NCI-H510A (cell line): ENCODE measurements at places on chromosomes 7 and 10.

GRCh38 chr10:9305018-9305655 lies 1250.6 kb downstream of the GATA3 start:
- no peak for DNase-seq

- no peak for DNase-seq
Observed at GRCh38 chr7:18901351-18901750, 216.1 kb downstream of the TWIST1 start.

- no peak for DNase-seq
Observed at GRCh38 chr7:155251831-155252230, 45.8 kb upstream of the INSIG1 start.

GRCh38 chr7:73770002-73770859 lies at the start of gene CLDN3:
Gene CLDN3 (minus strand): TSS chr7:73770270. CDS start chr7:73770049, 221 bp downstream.
- DNase-seq: peak; percentile 98

DNA sequence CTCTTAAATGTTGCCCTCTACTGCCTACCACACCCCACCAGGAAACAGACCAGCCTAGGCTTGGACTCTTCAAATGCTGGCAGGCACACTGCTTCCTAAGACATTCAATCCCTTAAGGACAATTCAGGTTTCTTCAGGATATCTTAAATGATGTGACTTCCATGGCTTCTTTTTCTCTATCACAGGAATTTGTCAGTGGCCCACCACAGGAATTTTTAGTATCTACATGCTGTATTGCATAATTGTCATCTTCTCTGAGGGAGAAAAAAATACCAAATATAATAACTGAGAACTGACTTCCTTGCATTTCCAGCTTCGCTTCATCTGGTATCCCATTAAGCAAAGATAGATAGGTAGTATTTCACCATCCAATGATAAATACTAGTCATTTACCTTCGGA lies 129.3 kb downstream of the WNT2 start:
- DNase-seq: no peak

- DNase-seq: no peak
Observed at GRCh38 chr10:20299034-20299736, 483.0 kb downstream of the PLXDC2 start.
